Activated CD8-positive, alpha-beta memory T cell treated with anti-CD3 and anti-CD28 coated beads, Interleukin-2, amount 10 ng/mL, durations not matched to agents 7 days and 5 days (primary cell): ENCODE measurements at places on chromosomes 7 and 10.

- no peak for DNase-seq
Measured at GRCh38 chr7:108503112-108504026, 22.6 kb downstream of the PNPLA8 start.

GRCh38 chr10:62264702-62265436 is 3.8 kb downstream of the RTKN2 start:
- no peak for DNase-seq

GRCh38 chr7:79064187-79064823 is 389.2 kb downstream of the MAGI2 start:
- no peak for DNase-seq

GRCh38 chr10:116430288-116430687 is 2.6 kb downstream of the PNLIPRP3 start:
- no peak for DNase-seq

DNA sequence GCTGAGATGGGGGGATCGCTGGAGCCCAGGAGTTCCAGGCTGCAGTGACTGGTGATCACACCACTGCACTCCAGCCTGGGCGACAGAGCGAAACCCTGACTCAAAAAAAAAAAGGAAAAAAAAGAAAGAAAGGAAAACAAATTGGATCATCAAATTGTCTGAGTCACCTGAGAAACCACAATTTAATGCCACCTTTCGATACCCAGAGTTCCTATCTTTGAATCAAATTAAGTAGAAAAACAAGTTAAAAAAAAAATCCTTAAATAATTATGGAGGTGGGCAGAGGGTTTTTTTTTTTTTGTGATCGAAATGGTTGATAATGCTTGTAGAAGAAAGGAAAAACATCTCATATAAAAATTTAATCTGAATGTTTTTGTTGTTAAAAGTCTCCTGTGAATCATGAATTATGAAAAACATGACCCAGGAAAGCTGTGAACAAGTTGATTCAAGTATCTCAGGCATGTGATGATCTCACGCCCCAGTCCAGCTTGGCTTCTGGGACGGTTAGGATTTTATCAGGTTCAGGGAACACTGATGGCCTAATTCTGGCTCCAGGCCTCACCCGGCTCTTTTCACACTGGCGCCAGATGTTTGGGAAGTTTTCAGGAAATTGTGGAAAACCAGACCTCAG is 25.3 kb upstream of the CUX1 start:
- DNase-seq, result no peak

GRCh38 chr7:46753662-46754061 is 828.2 kb downstream of the TNS3 start:
- DNase-seq, result no peak

DNA sequence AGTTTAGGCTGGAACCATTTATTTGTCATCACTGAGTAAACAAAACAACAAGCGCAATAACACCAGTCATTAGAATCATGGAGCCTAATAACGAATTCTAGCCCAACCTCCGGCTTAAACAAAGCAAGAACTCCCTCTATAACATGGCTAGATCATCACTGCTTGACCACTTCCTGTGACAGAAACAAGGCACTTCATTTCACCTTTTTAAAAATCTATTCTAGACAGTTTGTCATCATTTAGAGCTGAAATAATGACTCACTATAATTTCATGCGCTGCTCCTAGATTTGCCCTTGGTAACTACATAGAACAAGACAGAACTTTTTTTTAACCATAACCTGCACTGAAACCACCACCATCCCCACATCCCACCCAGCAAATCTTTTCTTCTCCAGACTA is 81.3 kb downstream of the OSBPL3 start:
- DNase-seq, result no peak

- no peak for DNase-seq
Measured at GRCh38 chr10:84195044-84195830, 900 bp downstream of the CDHR1 start.

- no peak for DNase-seq
Measured at GRCh38 chr7:137996871-137997270, 5.0 kb downstream of the CREB3L2 start.

- no peak for DNase-seq
Measured at GRCh38 chr10:130351466-130352290, 215.5 kb downstream of the GLRX3 start.

- DNase-seq, result peak; percentile 81
Measured at GRCh38 chr10:49187950-49188761, at the start of gene TMEM273. Gene TMEM273, minus strand, starts transcription at chr10:49188391. Its CDS starts 55 bp downstream, at chr10:49188336.

DNA sequence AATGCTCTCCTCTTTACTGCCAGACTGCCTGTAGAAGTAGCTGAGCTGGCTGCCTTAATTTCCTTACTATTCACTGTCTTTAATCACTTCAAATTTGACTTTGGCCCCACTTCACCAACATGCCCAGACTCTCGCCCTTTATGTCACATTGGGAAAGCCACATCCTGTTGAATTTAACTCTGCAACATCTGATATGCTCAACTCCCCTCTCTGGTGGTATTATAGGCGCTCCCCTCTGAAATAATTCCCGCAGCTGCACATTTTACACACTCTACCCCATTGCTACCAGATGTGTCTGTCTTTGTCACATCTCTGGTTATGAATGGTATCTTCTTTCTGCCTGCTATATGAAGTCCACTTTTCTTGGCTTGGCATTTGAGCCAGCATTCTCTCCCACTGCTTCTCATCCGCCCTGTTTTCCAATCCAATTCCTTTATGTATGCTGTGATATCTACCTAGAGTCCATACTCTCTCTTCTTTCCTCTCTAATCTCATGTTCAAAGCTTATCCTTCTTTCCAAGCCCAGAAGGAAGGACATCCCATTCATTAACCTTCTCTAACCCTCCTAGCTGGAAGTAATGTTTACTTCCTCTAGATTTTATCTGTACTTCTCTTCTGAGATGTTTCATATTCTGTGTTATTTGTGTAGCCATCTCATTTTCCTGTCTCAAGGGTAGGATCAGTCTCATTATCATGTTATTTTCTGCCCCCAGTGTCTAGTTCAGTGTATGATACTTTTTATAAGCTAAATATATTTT is 134.5 kb downstream of the ST7 start:
- DNase-seq, result no peak

- DNase-seq, result no peak
Measured at GRCh38 chr7:142425281-142425680, 167.4 kb upstream of the PRSS58 start.

- no peak for DNase-seq
Measured at GRCh38 chr10:11698691-11699549, 43.3 kb upstream of the ECHDC3 start.

GRCh38 chr10:83765731-83766130 is 373.6 kb upstream of the GHITM start:
- no peak for DNase-seq

DNA sequence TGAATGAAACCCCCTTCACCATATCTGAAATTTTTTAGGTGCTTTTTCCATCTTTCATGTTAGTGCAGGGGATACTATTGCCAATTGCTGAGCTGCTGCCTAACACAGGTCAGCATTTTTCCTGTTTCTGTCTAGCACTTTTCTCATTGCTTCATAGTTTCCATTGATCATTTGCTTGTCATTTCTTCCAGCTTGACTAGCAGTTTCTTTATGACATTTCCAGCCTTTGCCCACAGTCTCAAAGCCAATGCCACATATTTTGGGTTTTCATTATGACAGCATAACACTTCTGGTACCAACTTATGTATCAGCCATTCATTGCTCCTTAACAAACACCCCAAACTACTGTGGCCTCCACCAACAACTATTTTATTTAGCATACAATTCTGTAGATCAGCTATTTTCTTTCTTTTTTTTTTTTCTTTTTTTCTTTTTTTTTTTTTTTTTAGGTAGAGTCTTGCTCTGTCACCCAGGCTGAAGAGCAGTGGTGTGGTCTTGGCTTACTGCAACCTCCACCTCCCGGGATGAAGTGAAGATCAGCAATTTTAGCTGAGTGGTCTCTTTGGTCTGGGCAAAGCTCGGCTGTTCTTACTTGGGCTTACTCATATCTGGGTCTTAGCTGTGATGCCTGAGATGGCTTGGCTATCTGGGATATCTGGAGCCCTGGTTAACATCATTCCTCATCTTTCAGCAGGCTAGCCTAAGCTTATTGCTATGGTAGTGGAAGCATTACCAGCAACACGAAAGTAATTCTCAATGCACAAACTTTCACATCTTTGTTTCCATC is 102.3 kb downstream of the EPC1 start:
- peak; percentile 66 for DNase-seq

DNA sequence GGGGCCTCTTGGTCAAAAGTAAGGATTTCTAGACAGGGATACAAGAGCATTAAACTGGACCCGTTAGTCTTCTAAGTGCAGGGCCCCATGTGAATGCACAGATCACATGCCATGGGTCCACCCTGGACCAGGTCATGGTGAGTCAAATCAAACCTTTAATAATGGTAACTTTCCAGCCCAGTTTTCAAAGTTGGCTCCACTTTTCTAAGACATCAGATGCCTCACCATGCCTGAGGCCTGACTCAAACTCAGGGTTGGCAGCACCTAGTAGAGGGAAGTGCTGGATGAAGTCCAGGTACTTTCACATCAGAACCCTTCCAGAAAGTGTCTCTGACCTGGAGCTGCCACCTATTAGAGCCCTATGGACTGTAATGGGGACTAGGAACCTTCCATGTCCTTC is 9.7 kb upstream of the SMIM30 start:
- no peak for DNase-seq

- DNase-seq, result no peak
Measured at GRCh38 chr7:767941-768731, 41.1 kb upstream of the PRKAR1B start.

DNA sequence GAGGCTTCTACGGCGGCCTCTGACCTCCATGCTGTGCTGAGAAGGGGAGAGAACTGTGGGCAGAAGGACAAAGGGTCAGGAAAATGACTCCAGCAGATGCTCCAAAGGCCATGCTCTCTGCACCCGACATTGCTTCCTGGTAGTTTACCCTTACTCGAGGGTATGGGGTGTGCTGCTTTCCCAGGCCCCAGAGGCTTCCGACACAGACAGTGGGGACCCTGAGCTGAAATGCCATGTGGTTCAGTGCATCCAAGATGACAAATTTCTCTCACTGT is 130.9 kb downstream of the PTPN20 start:
- DNase-seq, result no peak

- no peak for DNase-seq
Measured at GRCh38 chr7:112080978-112081377, 125.2 kb downstream of the DOCK4 start.

- no peak for DNase-seq
Measured at GRCh38 chr7:69568266-69568665, 30.0 kb upstream of the AUTS2 start.

DNA sequence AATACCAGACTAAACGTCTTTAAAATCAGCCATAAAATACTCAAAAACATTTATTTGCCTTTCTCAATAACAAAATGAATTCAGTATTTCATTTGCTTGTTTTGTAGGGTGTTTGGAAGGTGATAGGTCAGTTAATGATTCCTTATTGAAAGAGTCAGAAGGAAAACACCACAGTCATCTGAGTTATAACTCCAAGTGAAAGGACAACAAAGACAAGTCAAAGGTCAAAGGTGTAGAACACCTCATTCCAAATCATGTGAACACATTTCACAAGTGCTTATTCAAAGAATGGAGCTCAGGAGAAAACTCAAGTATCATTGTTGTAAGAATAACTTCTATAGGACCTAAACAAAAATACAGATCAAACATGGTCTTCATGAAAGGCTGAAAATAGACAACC is 318.6 kb upstream of the PHF14 start:
- no peak for DNase-seq

GRCh38 chr7:44970523-44971051 is 8.2 kb downstream of the MYO1G start:
- DNase-seq, result no peak

DNA sequence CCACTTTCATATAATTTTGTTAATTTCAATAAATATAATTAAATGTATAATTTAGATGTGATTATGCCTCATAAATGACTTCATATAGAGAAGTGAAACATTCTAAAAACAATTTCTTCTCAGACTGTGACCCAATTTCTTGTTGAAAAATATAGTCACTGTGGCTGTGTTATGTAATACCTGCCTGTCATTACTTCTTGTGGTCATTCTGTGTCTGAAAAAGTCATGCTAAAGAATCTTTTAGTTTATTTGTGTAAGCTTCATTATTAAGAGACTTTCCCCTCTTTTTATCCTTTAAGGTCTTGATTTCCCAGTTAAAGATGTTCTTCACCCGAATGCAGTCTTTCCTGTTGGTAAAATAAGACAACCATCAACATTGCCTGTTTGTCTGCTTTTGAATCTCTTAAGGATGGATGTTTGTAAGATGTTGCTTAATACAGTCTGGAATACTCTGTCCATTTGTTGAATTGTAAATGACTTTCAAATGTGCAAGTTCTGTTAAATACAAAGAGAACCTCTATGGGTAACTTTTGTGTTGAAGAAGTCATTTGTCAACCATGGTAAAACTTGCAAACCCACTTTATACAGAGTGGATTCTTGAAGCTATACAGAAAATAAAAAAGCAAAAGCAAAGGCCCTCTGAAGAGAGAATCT is 16.0 kb downstream of the KAT6B start:
- DNase-seq, result no peak

- DNase-seq, result peak; percentile 32
Measured at GRCh38 chr7:158731761-158732160, 27.2 kb upstream of the NCAPG2 start.

- DNase-seq, result no peak
Measured at GRCh38 chr7:41847606-41848005, 144.7 kb upstream of the INHBA start.

GRCh38 chr10:70430493-70431445 is 10.7 kb downstream of the NODAL start:
- no peak for DNase-seq

DNA sequence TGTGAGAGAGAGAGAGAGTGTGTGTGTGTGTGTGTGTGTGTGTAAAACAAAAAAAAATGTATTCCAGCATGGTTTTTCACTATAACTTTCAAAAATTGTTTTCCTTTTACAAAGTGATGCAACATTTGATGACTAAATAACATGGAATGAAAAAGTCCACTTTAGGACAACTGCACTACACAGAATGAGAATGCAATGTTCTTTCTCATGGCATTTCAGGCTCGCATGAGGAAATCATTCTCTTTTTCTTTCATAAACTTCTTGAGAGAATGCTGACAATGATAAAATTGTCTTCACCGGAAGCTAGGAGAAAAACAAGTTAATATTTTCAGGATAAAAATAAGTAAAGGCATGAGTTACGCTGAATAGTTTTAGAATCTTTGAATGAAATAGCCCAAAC is 53.7 kb downstream of the SLC16A12 start:
- no peak for DNase-seq

GRCh38 chr7:64099656-64100531 is 54.7 kb downstream of the ZNF727 start:
- no peak for DNase-seq

DNA sequence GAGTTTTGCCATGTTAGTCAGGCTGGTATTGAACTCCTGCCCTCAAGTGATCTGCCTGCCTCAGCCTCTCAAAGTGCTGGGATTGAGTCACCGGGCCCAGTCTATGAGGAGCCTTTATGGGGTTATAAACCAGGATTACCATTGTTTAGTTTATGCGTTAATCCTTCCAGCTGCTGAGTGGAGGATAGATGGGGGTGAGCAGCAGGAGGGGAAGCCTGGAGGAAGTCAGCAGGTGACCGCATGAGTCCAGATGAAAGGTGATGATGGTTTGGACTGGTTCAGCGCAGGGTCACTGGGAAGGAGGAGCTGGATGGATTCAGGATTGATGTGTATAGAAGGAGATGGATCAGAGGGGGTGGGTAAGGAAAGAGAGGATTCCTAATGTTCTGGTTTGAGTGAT is 197.1 kb downstream of the ADAM12 start:
- DNase-seq, result no peak
